ENCODE measurements at places on chromosomes 6 and 20.
A peak's percentile ranks its signal among the peaks of the same experiment; 100 is the strongest.

GRCh38 chr20:54063992-54064676, 6.3 kb downstream of the BCAS1 start:
- DNase-seq, result peak; percentile 24

DNA sequence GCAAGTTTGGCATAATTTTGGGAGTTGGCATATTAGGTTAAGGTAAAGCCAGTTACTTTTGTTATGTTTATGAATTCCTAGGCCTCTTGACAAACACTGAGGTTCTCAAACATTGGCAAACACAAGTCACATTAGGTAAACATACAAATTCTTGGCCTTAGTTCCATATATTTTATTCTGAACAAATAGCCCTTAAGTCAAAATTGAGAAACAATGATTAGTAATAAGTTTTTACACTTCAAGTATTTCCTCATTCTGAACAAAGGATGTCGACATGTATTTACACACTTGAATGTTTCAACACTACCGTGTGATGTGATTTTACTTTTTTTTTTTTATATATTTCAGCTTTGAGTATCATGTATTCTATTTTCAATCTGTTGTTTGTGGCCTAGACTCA, 3.8 kb upstream of the ECHDC1 start:
- no peak for DNase-seq

- DNase-seq, result no peak
Measured at GRCh38 chr6:79801362-79801761, 146.0 kb downstream of the ELOVL4 start.

DNA sequence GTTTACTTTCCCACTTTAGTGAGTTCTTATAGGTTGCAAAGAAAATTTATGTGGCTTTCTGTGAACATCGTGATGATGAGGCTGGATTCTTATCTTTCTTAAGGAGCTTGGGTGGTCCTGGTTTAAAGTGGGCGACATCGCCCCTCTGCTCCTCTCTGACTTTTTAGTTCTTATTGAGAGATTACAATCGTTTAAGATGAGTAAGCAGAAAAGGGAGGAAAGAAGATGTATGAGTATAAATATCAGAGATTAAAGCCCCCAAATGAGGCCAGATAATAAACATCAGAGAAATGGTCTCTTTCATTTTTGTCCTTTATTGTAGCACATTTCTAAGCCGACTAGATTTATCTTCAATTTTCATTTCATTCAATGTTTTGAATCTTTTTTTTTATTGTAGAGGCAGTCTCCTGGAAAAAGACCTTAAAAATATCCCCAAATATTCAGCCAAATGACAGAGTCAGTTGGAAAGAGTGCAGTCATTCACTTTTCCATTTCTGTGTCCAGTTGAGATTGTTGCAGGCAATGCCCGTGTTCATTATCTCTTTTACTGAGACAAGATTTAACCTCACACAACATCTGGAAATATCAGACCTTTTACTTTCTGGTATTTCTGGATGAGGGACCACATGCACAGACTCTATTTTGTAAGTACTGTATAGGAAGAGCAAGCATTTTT, 62.0 kb upstream of the PDE7B start:
- DNase-seq, result no peak

DNA sequence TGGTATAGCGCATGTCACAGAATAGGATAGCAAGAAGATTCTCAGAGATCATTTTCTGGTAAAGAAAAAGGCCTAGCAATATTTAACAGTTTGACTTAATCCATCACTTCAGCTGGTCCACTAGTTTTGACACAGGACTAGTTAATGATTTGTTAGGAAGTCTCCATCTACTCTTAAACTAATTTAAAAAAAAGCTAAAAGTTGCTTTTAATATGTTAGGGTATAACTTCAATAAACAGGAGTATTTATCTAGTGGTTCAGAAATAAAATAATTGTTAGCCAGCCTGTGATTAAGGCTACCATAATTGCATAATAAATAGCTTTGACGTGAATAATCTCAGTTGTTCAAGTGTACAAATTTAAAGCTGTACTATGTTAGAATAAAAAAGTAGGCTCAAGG, 195.6 kb downstream of the FUT9 start:
- DNase-seq, result no peak

- DNase-seq, result no peak
Measured at GRCh38 chr6:26575494-26575939, 21.2 kb upstream of the ABT1 start.

DNA sequence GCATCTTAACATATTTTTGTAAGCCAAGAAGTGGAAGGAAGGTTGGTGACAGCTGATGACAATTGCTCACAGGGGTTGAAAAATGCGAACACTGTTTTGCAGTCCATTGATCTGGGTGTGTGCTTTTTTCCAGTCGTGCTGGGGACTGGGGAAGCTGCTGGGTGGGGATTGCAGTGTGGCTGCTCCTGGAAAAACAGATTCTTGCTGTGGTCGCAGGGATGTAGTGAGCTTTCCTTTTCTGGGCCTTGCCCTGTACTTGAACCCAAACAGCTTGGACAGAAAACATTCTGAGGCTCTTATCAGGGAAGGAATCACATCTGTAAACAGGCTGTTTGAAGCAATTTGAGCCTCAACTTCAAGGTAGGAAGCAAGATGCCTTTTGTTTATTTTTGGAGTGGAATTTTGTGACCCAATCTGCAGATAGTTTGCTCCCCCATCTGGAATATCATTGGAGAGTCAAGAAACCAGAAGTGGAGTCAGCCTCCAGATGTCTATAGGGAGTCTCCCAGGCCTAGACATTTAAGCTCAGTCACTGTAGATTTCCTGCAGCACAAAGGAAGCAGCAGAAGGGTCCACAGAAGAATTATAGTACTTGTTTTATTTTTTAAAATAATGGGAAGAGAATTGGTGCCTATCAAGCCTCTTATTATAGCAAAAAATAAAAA, 279.2 kb upstream of the FERMT1 start:
- DNase-seq, result no peak

- no peak for DNase-seq
Measured at GRCh38 chr6:13299403-13299821, 28.9 kb downstream of the TBC1D7 start.

DNA sequence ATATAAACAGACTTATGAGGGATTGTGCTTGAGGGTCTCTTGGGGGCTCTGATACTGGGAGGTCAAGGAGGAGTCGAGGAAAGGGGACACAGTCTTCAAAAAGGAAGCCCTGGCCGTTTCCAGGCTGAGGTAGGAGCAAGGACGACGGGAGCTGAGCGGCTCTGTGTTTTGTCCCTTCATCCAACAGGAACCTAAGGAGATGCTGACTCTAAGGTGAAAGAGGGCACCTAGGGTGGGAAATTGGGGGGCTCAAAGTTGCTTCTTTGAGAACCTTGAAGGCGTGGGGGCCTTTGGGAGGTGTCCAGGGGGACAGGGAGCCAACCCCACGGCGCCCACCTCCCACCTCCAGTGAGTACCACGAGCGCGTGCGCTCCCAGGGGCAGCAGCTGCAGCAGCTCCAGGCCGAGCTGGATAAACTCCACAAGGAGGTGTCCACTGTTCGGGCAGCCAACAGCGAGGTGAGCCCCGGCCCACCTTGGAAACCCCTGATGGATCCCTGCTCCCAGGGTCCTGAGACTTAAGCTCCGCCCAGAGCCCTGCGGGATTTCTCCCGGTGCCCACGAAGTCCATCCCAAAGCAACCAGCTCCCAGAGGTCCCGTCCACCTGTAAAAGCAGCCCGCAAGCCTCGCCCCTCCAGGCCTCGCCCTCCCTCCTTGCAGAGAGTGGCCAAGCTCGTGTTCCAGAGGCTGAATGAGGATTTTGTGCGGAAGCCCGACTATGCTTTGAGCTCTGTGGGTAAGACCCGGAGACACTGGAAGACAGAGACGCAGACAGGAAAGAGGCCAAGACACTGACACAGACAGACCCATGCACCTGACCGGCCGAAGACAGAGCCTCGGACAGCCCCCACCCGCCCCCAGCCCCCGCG, 2.9 kb downstream of the SPAG4 start:
- peak; percentile 35 for DNase-seq

GRCh38 chr6:54835176-54835575, 11.4 kb upstream of the FAM83B start:
- no peak for DNase-seq

DNA sequence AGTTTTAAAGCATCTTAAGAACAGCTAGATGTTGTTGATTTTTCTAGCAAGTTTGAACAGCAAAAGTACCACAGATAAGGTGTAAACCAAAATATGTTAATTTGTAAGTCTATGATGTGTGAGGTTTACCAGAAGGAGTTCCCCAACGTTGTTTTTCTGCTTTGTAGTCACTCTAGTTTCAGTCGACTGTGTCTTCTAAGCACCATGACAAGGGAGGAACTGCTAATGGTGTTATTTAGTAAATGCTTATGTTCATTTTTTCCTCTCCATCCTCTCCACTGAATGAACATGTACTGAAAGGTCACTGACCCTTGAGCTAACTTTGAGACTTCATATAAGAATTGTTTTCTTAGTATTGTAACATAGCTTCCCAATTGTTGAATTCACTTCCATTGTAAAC, 3.0 kb downstream of the ENPP3 start:
- no peak for DNase-seq

- peak; percentile 57 for DNase-seq
Measured at GRCh38 chr20:59006864-59007664, at the start of gene CTSZ. TSS of gene CTSZ (minus strand) at chr20:59007254. CDS start at chr20:59007128, 126 bp downstream.

- peak; percentile 60 for DNase-seq
Measured at GRCh38 chr6:34145161-34146020, 496 bp downstream of the GRM4 start.

DNA sequence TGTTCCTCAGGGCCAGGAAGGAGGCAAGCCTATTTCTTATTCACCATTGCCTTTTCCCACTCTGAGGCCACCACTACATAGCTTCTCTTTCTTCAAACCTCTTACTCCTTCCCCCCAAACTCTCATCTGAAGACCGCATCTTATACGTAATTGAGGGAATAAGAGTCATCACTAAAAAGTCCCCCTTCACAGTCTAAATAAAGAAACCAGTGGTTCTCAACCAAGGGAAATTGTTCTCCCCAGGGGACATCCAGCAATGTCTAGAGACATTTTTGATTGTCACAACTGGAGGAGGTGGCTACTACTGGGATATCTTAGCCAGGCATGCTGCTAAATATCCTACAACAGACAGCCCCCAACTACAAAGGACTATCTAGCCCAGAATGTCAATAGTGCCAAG, 327.6 kb upstream of the CNR1 start:
- no peak for DNase-seq

- no peak for DNase-seq
Measured at GRCh38 chr6:10381830-10382208, 33.1 kb downstream of the TFAP2A start.

DNA sequence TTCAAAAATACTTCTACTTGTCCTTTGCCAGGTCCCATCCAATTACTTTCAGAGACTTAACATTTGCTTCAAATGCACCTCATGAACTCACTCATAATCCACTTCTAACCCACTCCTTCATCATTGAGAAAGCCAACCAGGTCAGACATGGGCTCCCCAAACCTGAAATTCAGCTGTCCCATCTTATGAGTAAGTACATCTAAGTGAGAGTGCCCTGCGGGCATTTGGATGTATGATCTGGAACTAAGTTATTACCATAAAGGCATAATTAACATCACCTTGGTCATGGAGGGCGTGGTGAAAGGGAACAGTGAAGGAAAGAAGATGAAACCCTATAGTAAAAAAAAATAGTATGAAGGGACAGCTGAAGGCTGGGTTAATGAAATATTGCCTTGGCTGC, 896.8 kb downstream of the C6orf118 start:
- no peak for DNase-seq

- DNase-seq, result peak; percentile 75
Measured at GRCh38 chr6:7137335-7138045, 29.7 kb downstream of the RREB1 start.

- no peak for DNase-seq
Measured at GRCh38 chr20:30486103-30486478, 771.4 kb upstream of the DEFB115 start.

GRCh38 chr6:150254770-150255169, 111.9 kb downstream of the PPP1R14C start:
- no peak for DNase-seq

GRCh38 chr6:148343047-148343782, 577 bp downstream of the SASH1 start:
- no peak for DNase-seq

DNA sequence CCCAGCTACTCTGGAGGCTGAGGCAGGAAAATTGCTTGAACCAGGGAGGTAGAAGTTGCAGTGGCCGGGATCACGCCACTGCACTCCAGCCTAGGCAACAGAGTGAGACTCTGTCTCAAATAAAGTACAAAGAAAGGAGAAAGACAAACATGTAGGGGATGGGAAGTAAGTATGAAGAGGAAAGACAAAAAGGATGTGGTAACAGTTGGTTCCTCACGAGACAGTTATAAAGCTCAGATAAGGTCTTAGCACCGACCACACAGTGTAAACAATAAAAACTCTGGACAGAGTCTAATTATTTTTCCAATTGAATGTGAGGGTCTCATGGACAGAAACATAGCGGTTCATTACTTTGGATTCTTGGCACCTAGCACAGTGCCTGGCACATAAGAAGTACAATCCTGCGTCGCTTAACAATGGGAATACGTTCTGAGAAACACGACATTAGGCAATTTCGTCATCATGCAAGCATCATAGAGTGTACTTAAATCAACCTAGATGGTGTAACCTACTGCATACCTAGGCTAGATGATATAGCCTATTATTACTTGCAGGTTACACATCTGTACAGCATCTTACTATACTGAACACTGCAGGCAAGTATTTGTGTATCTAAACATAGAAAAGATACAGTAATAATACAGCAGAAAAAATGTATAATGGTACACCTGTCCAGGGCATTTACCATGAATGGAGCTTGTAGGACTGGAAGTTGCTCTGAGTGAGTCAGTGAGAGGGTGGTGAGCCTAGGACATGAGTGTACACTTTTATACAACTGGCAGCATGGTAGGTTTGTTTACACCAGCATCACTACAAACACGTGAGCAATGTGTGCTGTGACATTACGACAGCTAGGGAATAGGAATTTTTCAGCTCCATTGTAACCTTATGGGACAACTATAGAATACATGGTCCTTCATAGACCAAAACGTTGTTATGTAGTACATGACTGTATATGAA, 38.2 kb downstream of the MBOAT1 start:
- no peak for DNase-seq

DNA sequence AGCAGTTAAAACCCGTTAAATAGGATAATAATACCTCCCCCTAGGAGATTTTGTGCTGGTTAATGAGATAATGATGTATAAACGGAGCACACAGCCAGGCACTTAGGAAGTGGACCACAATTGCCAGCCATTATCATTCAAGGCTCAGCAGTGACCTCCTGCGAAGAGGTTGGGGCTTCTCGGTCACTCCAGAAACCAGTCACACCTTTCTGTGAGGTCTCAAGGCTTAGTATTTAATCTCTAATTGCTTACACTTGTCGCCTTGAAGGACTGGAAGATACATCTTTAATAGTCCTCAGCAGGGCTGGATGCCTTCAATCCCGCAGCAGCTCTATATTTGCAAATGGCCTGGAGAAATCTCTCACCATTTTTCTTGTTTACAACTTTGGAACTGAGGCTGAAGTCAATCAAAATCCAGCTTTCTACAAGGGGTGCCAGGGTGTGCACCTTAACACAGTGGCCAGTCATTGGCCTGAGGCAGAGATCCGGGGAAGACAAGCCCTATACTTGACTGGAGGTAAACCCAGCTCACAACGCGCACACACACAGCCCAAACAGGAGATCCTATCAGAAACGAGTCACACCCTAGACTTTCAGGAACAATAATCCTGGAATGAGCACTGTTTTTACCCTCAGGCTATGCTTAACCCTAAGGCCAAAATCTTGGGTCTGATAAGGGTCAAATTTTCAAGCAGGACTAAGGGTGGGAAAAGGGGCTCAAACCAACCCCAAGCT, 1.2 kb downstream of the POU5F1 start:
- DNase-seq, result no peak

- no peak for DNase-seq
Measured at GRCh38 chr20:59671661-59672471, 67.5 kb downstream of the PHACTR3 start.

All from activated T-cell treated with anti-CD3 and anti-CD28 coated beads, Interleukin-2, amount 50 U/mL, for 48 hours (primary cell).